ENCODE measurements at places on chromosomes 1 and 21.

DNA sequence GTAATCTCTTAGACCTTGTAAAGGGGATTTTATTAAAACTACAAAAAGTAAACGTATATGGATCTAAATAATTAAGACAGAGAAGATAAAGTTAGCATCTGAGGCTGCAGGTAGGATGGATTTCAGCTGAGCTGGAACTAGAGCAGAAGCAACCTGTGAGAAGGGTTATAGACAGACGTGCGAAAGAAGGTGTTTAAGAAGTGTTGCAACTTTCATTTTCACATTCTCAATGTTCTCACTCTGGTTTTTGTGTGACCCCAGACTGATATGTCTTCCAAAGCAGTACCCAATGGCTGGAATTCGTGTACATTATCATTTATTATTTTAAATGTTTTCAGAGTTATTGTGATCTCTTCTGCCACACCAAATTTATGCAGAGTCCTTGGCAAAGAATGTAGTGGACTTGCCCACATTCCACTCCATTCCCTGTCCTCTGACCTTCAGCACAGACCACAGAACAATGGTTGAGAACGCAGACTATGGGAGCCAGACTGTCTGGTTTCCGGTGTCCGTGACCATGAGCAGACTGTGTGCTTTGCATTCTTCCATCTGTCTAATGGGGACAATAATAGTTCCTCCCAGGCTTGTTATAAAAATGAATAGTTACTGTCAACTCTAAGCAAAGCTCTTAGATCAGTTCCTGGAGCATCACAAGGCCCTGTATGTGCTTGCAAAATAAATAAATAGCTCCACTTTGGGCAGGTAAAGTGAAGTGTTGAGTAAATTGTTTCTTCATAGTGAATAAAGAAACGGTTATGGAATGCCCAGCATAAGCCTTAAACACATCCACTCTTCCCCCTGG, 140.6 kb upstream of the SAMSN1 start:
- peak; percentile 75 for DNase-seq

DNA sequence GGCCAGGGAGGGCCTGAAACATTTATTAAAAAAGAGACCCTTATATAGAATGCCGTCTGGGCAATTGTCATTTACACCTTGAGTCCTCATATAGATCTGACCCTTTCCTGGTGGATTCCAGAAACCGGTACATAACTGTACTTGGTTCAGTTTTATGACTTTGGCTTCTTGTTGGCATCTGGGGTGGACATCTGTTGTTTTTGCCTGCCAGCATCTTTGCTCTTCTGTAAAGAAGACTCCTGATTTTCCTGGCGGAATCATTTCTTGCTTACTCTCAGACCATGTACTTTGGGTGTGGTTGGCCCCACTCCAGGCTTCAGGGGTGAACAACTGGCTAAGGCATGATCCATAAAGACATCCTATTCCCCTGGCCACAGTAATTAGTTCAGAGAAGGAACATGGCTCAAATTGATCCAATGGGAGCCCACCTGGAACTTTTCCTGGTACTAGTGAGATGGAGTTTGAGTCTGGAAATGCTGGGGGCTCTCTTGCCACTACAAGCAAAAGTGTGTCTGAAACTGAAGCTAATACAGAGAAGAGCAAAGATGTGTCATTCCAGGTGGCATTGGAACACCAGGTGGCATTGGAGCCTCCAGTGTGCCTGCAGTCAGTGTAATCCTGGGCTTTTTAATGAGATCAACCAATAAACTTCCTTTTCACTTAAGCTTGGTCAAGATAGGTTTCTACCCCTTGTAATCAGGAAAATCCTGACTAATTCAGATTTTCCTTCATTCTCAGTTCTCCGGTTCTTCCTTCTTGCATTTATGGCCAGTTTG, 332.5 kb upstream of the CAMK1G start:
- DNase-seq = no peak

- DNase-seq = no peak
These were observed 1.4 kb downstream of the RBBP4 start for GRCh38 chr1:32652244-32652962.

- no peak for DNase-seq
These were observed 50.0 kb downstream of the TBCE start for GRCh38 chr1:235417086-235417697.

GRCh38 chr1:78318011-78318410, 172.8 kb upstream of the PTGFR start:
- no peak for DNase-seq

GRCh38 chr1:94783342-94784189, 36.6 kb upstream of the SLC44A3 start:
- DNase-seq = no peak

DNA sequence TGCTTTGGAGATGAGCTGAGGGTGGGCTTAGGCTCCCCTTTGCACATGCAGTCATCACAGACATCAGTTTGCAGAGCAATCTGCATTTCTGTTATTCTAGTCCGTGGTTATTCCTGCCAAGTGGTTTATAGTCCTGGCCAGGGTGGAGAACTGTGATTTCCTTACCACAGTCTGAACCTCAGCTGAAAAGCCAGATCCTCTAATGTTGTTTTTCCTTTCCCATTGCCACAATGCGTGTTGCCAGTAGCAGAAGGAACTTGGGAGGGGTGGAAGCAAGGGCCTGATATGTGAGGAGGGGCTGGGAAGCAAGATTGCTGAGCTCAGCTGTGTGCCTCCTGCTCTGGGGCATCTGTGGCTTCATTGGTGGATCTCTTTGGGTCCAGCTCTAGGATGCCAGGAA, 18.0 kb upstream of the ST3GAL3 start:
- no peak for DNase-seq

Measured in GM06990 (cell line).